NCI-H345 (cell line): ENCODE measurements at places on chromosomes 1 and 21.

DNA sequence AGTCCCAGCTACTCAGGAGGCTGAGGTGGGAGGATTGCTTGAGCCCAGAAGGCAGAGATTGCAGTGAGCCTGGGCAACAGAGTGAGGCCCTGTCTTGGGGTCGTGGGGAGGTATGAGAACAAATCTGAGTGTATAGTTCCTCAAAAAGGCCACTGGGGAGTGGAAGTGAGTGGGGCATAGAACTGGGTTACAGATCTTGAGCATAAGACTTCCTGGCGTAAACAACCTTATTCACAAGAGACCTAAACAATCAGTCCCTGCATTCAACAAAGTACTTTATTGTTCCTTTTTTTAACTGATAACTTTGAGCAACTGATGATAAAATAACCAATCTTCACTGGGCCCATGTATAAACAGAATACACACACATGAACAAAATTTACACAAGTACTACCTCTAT is 72.7 kb upstream of the MUTYH start:
- no peak for DNase-seq

GRCh38 chr1:199399996-199400724 is 627.4 kb upstream of the NR5A2 start:
- no peak for DNase-seq

DNA sequence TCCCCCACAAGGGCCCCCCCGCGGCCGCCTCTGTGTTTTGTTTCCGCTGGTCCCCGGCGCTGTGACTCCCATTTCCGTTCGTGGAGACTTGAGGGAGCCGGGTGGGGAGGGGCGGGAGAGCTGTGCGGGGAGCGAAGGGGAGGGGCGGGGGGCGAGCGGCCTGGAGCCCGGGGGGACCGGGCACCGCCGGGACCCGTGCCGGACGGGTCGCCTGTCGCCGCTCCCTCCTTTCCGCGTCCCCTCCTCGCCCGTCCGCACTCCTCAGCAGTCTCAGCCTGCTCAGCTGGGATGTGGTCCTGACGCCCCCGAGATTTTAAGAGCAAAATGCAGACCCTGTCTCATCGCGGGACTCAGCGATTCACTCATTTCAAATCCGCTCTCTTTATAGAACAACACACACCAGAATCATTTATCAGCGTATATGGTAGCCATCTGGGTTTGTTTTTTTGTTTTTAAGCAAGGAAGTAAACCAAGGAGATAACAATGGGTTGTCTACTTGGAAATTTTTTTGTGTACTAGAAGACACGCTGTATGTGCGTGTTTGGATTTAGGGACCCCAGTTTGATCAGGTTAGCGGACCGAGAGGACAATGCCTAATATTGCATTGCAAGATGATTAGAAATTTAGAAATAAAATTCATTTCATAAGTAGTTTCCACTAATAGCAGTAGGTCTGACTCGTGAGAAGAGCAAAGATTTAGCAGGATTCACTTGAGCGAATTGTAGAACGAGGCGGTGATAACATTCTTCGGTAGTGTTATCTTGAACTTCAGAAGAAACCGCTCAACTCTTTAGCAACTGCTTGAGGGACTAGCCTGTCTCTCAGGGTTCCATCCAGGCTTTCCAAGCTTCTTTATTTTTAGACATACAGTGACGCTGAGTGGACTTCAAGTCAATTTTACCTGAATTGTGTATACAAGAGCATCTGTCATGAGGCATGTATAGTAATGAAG is 1.1 kb downstream of the GABPA start:
- DNase-seq, result peak; percentile 87

DNA sequence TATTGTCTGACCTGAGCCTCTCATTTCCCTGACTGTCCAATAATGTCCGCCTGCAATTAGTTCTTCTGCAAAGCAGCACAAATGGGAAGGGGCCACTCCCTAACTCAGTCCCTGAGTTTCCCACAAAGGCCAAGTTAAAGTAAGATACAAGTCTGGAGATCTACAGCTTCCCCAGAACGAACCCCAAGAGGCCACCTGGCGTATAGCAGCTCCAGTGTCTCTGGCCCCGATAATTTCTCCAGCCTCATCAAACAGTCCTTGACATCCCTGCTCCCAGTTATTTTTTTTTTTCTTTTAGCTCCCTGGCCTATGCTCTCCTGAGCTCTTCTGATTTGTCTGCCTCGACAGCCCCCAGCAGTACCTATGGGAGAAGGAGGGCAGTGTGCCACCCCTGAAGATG is 8.1 kb upstream of the ACKR1 start:
- no peak for DNase-seq

DNA sequence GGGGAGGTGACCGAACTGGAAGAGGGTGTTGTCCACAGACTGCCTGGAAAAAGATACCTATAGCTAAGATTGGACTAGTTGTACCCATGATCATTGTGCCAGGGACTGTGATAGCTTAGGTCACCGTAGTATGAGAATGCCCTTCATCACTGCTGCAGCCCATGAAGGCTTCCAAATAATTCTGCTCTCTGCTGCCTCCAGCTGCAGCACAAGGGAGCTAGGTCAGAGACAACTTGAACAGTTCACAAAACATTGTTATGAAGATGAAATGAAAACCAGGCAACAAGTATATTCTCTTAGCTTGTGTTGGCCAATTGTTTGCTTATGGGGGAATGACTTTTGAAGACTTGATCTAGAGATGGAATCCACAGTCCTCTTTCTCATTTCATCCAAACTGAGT is 246.7 kb downstream of the MRPL39 start:
- DNase-seq, result no peak

DNA sequence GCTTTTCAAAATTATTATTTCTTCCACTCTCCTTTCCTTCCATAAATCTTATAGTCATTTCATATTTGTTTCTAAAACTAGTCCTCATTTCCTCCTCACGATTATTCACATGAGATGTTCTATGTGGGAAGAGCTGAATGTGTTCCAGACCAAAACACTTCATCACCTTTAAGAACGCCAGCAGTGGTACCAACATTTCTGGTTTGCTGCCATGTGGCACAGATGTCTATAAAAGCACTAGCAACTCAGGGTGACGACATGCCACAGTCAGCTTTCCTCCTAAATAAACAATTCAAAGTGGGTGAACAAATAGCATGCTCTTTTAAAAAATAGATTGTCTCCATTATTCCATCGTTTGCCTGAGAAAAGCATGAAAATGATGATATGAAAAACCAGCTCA is 1217.8 kb upstream of the ADGRL2 start:
- DNase-seq, result no peak

DNA sequence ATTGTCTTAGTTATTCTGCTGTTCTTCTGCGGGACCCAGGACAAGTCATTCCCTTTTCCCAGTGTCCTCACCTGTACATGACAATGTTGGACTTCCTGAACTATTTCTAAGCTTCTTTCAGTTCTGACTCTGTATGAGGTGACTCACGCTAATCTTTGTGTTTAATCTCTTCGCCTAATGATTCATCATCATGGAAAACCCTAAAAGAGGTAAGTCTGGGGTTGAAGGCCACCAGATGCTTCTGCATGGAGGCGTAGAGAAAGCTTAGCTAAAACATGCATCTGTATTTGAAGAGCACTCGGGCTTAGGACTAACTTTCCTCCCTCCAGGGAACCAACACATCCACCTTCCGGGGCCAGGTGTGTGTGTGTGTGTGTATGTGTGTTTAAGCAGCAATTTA is 7.4 kb downstream of the SPRR5 start:
- DNase-seq, result no peak
